ENCODE measurements at places on chromosomes 11 and 22.

GRCh38 chr11:109109571-109110315 lies 312.2 kb upstream of the C11orf87 start:
- no peak for DNase-seq
- H3K36me3 ChIP-seq = no peaks in the 10 kb centered on the region
- H3K4me3 ChIP-seq = no peak overlapping the region
- no peak overlapping the region for H3K27ac ChIP-seq
- H3K4me1 ChIP-seq = no peaks in the 10 kb centered on the region
- no peaks in the 10 kb centered on the region for H3K27me3 ChIP-seq

- no peaks in the 10 kb centered on the region for H3K27me3 ChIP-seq
- peak overlapping the region; percentile 55 for H3K4me3 ChIP-seq
- peak; percentile 69 for DNase-seq
- H3K4me1 ChIP-seq = peaks cover 38% of the 10 kb centered on the region
- H3K36me3 ChIP-seq = peaks cover 8% of the 10 kb centered on the region
Measured at GRCh38 chr11:797296-798092, 587 bp downstream of the SLC25A22 start.

DNA sequence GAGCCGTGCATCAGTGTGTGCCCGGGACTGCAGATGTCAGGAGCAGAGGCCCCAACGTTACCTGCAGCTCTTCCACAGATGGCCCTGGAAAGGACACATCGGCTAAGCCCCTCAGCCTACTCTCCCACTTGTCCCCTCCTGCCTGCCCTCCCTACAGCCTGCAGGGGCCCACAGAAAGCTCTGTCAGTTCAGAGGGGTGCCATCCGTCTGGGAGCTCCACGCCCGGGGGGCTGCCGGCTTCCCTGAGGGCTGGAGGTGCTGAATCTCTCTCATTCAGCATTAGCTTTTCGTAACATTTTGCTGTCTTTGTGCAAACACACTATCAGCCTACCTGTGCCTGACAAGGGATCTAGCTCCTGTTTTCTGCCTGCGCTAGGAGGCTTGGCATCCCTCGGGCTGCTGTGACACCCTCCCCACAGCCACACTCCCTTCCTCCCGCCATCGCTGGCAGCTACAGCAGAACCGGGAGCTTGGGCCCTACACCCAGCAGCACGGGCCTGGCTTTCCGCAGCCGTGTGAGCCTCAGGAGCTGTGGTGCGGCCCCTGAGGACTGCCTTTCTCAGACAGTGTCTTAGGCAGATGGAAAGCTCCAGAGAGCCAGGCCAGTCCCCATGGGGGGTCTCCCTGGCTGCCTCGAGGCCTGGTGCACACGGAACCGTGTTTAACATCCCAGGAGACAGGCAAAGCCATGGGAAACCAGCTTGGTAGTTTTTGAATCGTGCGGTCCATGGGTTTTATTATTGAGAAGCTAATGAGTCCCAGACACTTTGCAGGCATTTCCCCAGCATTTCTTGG lies 198.3 kb upstream of the B3GAT1 start:
- H3K27me3 ChIP-seq = no peaks in the 10 kb centered on the region
- H3K36me3 ChIP-seq = no peaks in the 10 kb centered on the region
- no peak overlapping the region for H3K4me3 ChIP-seq

- H3K27me3 ChIP-seq = no peaks in the 10 kb centered on the region
- peaks cover 26% of the 10 kb centered on the region for H3K36me3 ChIP-seq
- peak overlapping the region; percentile 4 for H3K4me3 ChIP-seq
- no peak overlapping the region for H3K27ac ChIP-seq
- DNase-seq = no peak
Measured at GRCh38 chr11:110455718-110456117, 26.0 kb downstream of the FDX1 start.

- H3K4me1 ChIP-seq = peaks cover 12% of the 10 kb centered on the region
- H3K4me3 ChIP-seq = no peak overlapping the region
- H3K27me3 ChIP-seq = no peaks in the 10 kb centered on the region
- no peak for DNase-seq
Measured at GRCh38 chr11:64007629-64008282, 21.5 kb downstream of the OTUB1 start.

All from CD4-positive, CD25-positive, alpha-beta regulatory T cell (primary cell).